ENCODE measurements at places on chromosomes 1 and 21.

GRCh38 chr1:220166853-220167252 lies 72.9 kb downstream of the IARS2 start:
- DNase-seq, result no peak

DNA sequence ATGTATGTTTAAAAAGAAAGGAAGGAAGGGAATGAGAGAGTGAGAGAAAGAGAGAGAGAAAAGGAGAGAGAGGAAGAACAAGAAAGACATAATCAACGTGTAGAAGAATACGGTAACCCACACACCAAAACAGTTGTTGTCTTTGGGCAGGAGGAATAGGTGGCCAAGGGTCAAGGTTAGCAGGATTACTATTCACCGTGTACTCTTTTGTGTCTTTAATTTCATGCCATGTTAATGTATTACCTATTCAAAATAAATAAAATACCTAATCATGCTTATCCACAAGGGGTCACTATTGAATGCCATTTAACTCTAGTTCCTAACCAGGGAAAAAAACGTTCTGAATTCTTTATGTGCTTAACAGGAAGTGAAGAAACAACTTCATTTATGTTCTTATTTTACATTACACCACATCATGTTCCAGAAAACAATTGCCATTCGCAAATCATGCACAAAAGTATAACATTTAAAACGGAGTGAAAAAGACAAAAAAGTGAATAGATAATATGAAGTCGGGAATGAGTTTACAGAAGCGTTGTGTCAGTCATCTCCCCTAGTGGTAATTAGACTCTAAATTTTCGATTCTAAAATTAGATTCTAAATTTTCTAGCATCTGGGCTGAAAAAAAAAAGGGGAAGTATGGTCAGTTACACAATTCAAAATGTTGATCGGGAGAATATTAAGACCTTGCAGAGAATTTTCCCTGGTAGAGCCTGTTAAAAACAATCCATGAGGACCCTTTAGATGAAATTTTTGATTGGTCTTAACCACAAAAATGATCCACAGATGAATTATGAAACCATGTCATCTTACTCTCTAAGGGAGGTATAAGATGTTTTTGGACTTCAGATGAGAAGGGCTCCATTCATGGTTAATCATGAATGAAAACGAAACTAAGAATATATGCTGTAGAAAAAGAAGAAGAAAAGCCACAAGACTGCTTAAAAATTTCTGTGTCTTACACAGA lies 700 bp upstream of the KMO start:
- peak; percentile 57 for DNase-seq

- no peak for DNase-seq
Observed at GRCh38 chr1:116808200-116808847, 54.1 kb downstream of the CD2 start.

DNA sequence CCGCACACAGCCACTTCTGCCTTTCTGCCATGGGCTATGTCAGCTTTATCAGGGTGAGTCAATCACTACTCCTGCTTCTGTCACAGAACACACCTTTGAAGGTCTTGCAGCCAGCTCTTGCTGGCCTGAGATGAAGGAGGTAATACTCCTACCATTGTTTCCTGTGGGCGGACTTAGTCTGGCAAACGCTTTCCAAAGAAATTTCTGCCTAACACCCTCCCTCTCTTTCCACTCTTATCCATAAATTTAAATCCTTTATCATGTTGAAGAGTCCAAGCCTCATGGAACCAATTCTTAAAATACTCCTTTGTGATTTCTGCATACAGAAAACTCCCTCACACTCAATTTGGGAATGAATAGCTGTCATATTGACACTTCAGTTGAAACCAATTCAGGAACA lies 633.1 kb upstream of the CHRM3 start:
- DNase-seq, result no peak

- DNase-seq, result no peak
Observed at GRCh38 chr1:192601567-192601966, 26.0 kb downstream of the RGS1 start.

GRCh38 chr1:175075572-175076568 lies 8.2 kb downstream of the TNN start:
- DNase-seq, result no peak

- no peak for DNase-seq
Observed at GRCh38 chr1:206133751-206134415, 16.7 kb upstream of the AVPR1B start.

DNA sequence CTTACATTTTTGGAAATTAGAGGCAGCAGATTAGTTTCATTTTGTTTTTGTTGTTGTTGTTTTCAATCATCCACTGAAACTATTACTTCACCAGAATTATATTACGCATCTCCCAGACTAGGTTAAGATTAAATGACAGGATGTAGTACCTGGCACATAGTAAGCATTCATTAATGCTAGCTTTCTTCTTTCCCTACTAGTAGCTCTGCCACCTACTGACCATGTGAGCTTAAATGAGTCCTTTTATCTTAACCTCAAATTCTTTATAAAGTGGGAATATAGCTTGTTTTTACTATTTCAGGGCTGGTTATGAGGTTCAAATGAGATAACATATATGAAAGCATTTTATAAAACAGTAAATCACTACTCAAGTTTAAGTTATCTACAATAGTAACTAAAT lies 10.2 kb upstream of the ASPM start:
- no peak for DNase-seq

- DNase-seq, result peak; percentile 93
Observed at GRCh38 chr1:21939650-21940374, 2.7 kb upstream of the HSPG2 start.

DNA sequence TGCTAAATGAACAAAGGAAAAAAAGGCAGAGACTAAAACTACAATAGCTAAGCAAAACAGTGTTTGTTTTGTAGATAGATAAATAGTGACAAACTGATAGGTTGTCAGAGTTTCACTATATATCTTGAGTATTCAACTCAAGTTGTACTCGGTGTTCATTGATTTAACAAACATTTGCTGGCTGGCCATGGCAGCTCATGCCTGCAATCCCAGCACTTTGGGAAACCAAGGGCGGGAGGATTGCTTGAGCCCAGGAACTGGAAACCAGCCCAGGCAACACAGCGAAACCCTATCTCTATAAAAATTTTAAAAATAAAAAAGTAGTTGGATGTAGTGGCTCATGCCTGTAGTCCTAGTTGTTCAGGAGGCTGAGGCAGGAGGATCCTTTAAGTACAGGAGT lies 17.3 kb downstream of the C1orf185 start:
- no peak for DNase-seq

DNA sequence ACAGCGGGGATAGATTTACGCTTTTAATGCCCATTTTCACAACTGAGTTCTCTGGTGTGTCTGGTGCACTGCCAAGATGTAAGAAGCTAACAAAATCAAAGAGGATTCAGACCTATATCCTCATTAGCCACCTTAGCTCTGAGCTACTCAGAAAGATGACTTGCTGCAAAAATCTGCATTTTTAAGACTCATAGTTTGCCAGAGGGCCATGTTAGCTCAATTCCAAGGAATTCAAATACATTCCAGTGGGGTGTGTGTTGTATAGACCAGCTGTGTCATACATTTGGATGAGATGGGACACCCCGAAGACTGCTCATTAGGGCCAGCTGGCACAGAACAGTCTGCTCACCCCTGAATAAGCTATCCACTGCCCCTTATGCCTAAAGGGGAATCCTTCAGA lies 8.9 kb downstream of the DENND2D start:
- no peak for DNase-seq

DNA sequence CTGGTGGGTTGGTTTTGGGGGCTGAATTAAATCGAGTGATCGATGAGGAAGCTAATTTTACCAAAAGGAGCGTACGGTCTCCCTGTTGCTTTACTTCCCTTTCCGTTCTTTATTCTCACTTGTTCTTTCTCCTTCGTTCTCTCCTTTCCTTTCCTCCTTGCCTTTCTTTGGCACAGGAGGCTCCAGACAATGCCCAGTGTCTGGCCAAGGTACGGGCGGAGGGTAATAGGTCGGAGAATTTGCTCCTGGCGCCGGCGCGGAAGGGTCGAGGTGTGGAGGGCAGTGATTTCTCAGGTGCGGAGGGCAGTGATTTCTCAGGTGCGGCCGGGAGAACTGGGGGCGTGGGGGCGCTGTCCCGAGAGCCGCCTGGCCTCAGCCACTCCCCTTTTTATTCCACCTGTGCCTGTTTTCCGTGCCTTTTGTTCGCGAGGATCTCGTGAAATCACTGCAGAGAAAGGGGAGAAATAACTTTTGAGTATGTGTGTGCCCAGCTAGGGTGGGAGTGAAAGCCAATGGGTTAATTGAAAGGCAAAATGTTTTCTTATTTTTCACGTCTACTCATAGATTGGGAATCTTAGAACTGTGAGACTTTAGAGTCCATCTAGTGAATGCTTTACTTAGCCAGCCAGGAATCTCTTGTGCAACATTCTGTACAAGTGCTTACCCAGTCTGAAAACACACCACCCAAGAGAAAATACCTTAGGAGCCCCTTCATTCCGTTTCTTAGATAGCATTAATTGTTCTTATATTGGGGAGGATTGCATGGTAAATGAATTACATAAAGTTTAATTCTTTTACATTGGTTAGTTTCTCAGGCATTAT lies 1.3 kb downstream of the FNBP1L start:
- DNase-seq, result no peak

DNA sequence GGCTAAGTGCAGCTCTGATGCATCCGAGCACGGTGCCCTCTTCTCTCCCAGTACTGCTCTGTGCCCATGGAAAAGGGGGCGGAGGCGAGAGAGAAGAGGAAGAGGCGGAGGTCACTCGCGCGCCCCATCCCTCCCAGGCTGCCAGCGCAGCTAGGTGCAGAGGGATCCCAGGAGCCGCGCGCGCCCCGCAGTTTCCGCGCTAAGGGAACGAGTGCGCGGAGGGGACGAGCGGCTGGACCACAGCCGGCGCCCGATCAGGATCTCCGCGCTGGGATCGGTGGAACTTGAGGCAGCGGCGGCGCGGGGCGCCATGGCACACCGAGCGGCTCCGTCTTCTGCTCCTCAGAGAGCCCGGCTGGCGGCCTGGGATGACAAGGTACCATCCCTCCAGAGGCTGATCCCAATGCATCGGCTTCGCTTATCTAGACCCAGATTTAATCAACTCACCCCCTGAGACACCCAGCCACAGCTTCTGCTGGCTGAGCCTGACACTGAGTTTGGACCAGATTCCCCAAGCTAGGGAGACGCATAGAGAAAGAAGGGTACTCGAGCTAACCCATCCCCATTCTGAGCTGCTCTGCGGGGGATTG lies at the start of gene PTGFR:
PTGFR (plus strand) TSS at position 114 of the 590 bp plus-strand sequence. CDS start 1,770 bp downstream, outside the sequence.
- DNase-seq, result no peak

DNA sequence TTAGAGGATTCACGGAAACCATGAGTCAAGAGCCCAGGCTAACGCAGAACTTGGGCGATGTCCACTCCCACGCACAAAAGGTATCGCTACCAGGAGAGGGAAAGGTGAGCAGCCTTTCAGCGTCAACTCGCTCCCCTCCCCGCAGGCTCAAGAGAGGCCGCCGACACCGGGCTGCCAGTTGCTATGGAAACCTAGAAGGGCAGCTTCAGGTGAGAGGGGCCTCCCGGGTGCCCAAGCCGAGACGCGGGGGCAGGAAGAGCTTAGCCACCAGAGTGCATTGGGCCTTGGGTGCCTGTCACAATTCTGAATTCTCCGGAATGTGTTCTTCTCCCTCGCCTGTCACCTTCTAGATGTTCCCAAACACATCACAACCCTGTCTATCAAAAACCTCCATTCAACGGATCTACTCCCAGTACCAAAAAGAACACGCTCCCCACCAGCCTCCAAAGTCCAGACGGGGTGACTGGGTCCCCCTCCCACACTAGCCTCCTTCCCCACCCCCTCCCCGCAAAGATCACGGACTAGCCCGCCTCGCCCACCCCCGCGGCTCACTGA lies 694 bp downstream of the MEAF6 start:
- DNase-seq, result peak; percentile 81

All from spinal cord (tissue), 10 donors.